ENCODE measurements at places on chromosomes 12 and 14.
A peak's percentile ranks its signal among the peaks of the same experiment; 100 is the strongest.

- peak; percentile 56 for DNase-seq
Measured at GRCh38 chr12:117212563-117213190, 22.4 kb upstream of the FBXO21 start.

DNA sequence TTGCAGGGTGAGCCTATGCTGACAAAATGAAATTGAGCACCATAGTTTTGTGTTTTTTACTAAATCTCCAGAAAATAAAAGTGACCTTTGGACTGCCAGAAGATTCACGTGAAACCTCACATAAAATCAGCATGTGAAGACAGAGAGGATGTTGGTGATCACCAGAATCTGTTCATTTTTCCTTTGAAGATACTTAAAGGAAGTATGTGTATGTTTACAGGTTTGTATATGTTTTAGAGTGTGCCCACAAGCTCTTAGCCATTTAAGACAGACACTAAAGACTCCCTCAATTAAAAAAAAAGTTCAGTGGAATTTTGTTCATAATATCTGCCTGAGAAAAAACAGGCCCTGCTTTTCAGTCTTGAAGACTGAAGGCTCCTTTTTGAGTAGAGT is 25.9 kb downstream of the DDX47 start:
- DNase-seq = no peak

DNA sequence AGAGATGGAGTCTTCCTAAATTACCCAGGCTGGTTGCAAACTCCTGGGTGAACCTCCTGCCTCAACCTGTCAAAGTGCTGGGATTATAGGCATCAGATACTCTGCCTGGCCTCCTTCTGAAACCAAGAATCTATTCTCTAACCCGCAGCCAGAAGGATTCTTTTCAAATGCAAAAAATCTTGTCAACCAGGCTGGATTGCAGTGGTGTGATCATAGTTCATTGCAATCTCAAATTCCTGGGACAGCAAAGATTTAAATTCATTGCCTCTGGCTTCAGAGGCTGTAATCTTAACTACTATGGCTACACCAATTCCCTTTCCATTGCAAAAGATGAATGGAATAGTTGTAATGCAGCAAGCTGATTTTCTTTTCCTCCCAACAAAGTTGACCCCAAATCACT is 106.3 kb upstream of the TBX3 start:
- no peak for DNase-seq

DNA sequence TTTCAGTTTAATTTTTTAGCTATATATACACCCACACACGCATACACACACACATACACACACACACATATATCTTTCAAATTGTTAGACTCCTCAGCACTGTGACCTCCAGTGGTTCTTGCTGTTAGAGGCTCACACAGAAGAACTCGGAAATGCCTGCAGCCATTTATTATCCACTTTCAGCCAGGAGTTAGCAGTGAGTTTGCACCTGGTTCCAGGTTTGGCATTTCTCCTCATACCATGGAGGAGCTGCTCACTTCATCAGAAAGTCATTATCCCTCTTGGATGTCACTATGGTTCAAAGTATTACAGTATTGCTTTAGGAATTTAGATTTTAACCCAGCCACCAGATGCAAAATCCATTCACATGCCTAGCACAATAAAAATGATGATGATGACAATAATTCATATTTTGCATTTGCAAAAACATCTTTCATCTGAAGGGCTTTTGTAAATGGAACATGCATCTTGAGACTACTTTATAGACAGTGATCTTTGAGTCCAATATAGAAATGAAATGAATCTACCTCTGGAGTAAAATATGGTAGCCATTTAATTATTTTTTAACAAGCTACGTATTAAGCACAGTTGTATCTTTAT is 42.3 kb downstream of the NPAS3 start:
- DNase-seq = no peak

DNA sequence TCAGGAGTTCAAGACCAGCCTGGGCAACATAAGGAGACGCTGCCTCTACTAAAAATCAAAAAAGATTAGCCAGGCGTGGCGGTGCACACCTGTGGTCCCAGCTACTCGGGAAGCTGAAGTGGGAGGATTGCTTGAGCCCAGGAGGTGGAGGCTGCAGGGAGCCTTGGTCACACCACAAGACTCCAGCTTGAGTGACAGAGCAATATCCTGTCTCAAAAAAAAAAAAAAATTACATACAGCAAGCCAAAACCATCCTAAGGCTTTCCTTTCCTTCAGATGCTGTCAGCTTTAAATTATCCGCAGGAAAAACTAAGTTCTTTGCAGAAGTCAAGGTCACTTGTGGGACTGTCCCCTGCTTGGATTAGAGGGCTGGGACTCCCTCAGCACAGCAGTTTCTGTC is 1.3 kb downstream of the CS start:
- no peak for DNase-seq

DNA sequence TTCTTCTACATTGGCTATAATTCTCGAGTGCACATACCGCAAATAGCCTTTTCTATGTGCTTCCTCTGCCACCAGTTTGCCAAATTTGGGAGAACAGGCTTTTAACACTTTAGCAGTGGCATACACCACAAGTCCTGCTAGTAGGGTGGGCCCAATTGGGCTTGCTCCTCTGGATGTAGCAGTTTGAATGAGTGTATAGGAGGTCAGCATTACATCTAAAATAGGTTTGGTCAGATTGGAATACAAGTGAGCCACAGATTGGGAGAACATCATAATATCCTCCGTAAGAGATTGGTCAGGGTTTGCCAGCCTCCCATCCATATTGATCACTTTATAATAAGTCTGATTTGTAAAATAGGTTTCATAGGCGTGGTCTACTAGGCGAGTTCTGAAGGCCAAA is 902 bp downstream of the ABCD2 start:
- DNase-seq = no peak

DNA sequence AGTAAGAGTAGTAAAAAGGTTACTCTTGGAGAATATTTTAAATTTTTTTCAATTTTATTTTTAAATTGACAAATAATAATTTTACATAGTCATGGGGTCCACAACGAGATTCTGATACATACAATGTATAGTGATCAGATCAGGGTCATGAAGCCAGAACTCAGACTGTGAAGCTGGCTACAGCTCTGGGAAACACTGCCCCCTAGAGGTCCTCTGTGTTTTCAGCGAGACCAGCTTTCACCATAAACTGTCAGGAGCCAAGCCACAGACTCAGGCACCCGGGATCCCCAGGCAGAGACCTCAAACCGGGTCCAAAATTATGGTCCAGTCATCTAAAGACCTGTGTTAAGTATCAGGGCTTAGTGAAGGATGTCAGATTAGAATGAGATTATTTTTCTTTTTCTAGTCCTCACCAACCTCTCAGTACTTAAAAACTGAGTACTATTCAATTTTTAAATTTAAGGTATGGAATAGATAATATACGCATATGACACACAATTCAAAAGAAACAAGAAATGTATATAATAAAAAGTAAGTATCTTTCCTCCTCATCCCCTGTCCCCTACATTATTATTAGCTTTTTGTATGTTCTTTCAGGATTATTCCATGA is 397.1 kb downstream of the MDGA2 start:
- DNase-seq = no peak

DNA sequence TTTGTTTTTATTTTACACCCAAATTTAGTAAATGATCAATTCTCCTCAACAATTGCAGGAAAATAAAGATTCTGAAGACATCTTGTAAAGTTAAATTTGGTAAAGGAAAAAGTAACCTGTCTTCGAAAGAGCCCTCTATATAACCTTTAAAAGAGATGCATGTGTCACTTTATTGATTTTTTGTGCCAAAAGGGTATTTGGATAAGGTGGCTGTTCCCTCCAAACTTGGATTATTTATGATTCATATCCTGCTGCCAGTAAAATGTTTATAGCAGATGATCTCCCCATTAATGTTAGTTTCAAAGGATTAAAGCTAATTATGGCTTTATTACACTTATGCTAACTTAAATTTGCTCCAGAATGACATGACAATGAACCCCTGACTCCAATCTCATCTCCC is 98.8 kb downstream of the DUSP6 start:
- no peak for DNase-seq

DNA sequence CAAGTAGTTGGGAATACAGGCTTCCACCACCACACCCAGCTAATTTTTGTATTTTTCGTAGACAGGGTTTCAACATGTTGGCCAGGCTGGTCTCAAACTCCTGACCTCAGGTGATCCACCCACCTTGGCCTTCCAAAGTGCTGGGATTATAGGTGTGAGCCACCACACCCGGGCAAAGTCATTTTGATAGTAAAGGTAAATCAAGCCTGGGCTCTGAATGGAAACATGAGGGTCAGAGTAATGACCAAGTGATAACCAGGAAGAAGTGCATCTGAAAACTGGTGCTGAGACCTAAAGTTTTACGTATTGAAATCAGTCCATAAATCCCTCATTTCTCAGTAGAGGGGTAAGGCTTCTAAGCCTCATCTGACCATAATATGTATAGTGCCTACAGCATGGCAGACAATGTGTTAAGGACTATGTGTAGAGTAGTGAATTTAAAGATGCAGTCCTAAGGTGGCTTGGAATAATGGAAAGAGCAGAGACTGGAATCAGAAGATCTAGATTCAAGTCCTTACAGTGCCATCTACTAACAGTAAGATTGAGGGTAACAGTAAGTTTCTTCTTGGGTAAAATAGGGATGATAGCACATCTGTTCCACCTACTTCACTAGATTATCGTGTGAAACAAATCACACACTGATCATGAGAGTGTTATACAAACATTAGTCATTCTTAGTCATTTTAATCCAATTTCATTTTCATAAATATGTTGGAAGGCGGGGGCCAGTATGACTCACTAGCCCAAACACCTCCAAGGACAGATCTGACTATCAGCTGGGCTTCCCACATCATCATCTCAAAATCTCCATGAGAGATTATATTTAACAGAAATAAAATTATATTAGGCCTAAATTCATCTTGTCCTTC is 11.2 kb downstream of the MAP4K5 start:
- DNase-seq = no peak

- no peak for DNase-seq
Measured at GRCh38 chr14:102539544-102540314, 30.2 kb upstream of the ANKRD9 start.

GRCh38 chr12:66552716-66553115 is 126.2 kb downstream of the GRIP1 start:
- DNase-seq = no peak

- DNase-seq = no peak
Measured at GRCh38 chr14:60250257-60251035, 1.4 kb downstream of the PPM1A start.

DNA sequence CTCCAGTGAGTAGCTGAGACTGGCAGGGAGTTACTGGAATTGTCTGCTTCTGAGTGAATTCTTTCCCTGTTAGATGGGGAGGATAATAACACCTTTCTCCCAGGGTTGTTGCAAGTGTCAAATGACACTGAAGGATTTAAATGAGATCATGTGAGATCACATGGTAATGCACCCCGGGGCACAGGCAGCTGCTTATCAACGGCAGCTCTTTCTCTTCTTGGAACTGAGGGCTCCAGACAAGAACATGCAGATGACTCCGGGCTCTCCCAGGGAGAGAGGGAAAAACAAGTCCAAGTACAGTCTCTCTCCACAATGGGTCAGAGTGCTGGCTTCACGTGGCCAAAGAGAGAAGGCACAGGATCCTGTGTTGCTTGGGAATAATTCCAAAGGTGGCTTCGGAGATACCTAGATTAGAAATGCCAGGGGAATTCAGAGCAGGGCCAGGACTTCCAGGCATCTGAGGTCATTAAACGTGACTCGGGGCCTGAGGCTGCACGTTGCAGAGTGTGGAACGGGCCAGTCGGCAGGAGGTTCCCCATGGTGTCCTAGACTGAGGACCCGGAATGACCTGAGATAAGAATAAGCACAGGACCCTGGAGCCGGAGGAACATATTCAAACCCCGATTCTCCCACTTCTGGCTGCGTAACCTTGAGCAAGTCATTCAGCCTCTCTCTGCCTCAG is 109.2 kb downstream of the PRMT8 start:
- no peak for DNase-seq

DNA sequence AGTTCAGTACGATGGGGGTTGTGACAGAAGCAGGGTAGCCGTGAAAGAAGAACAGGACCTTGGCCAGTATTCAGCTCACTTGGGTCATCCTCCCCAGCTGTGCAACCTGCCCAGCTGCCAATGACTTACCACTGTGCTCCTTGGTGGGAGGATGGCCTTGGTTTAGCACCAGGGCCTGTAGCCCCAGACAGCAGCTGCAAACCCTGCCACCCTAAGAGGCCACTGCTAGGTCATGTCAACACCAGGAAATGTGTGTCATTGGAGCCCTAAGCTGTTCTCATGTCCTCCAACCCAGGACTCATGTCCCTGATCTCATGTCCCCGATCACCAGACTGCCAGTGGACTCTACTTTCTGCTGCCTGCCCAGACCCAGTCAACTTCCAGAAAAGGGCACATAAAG is 3.0 kb upstream of the CRACR2A start:
- no peak for DNase-seq

GRCh38 chr12:6548966-6549683 is 6.7 kb downstream of the IFFO1 start:
- DNase-seq = no peak

DNA sequence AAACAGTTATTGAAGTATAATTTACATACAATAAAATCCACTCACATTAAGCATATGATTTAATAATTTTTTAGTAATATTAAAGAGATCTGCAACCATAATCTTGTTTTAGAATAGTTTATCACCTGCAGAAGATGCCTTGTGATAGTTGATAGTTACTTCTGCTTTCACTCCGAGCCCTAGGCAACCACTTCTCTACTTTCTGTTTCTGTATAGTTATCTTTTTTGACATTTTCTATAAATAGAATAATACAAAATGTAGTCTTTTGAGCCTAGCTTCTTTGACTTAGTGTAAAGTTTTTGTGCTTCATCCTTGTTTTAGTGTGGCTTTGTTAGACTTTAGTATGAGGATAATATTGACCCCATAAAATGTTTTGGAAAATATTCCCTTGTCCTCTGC is 111.0 kb downstream of the MNAT1 start:
- DNase-seq = no peak

- DNase-seq = no peak
Measured at GRCh38 chr12:113684053-113684907, 212.6 kb upstream of the LHX5 start.

DNA sequence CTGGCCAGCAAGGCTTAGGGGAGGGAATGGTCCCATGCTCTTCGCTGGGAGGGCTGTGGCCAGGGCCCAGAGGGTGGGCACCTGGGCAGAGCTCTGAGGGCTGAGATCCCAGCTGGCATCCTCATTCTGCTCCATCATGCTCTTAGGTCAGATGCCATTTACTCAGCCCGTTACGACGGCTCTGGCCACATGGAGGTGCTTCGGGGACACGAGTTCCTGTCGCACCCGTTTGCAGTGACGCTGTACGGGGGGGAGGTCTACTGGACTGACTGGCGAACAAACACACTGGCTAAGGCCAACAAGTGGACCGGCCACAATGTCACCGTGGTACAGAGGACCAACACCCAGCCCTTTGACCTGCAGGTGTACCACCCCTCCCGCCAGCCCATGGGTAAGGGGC is 30.8 kb upstream of the LRP1-AS start:
- DNase-seq = no peak

GRCh38 chr12:50297996-50298395 is 14.7 kb upstream of the LIMA1 start:
- DNase-seq = no peak

- no peak for DNase-seq
Measured at GRCh38 chr14:94213741-94214140, 39.6 kb downstream of the PPP4R4 start.
